ENCODE measurements at places on chromosomes 2 and 18.

DNA sequence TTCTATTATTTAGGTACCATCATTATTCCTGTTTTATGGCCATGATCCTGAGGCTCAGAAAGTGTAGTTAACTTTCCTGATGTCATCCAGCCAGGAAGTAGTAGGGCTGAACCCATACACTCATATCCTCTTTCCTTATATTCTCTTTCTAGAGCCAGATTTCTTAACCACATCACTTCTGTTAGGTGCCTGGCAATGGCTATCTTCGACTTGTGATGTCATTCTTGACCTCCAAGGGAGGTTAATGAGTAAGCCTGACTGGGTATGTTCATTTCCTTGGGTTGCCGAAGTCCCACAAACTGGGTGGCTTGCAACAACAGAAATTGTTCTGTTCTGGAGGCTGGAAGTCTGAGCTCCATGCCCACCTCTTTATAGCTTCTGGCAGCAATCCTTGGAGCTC is 43.4 kb downstream of the ITGB6 start:
- no peak for DNase-seq

DNA sequence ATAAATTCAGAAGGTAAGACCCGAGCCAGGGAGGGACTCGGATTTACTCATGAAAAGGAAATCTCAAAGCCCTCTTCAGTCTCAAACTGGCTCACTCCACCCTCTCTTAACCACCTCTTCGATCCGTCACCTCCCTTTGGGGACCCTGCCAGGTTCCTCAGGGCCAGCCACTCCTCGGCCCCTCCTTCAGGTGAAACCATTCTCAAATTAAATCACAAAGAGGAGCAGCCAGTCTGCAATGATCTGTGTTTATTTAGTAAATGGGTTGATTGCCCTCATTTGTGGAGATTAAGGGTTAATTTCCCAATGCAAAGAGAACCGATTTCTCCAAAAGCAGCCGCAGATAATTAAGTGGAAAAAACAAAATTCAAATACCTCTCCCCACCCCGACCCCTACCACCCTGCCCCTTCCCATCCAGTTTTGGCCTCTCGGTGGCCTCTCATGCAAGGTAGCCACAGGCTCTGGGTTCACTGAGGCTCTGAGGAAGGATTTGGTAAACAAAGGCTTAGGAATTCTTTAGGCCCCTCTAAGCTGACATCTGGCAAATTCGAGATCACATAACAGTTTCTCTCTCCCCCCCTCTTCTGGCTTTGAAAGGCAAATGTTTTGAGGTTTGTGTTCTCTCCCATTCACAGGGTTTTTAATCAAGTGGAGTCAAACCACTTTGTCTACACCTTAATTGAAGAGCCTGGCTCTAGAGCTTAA is 10.3 kb upstream of the FZD7 start:
- DNase-seq: no peak

GRCh38 chr18:37309059-37309458 is 256.5 kb downstream of the CELF4 start:
- DNase-seq: no peak

GRCh38 chr2:136020831-136021230 is 35.4 kb upstream of the DARS1 start:
- DNase-seq: no peak

GRCh38 chr2:9707611-9708160 is 76.9 kb upstream of the YWHAQ start:
- no peak for DNase-seq

GRCh38 chr2:100965596-100965995 is 36.5 kb upstream of the RPL31 start:
- DNase-seq: no peak

DNA sequence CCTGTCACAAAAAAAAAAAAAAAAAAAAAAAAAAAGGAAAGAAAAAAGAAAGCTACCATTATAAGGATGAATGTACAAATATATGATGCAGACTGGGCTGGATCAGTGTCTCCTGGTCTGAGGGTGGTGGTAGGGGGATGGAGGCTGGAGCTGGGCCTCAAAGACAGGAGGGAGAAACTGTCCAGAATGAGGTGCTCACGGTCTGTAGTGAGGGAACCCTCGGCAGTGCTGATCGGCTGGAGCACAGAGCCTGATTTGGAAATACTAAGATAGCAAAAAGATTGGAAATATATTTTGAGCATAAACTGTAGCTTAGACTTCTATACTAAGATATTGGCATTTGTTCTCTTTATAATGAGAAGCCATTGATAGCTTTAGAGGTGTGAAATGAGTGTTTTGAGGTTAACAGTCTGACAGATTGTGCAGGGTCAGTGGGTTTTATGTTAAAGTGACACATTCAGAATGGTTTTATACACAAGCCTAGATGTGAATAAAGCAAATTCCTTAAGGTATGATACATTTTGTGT is 7.9 kb upstream of the SLC3A1 start:
- DNase-seq: no peak

GRCh38 chr2:237276716-237277490 is 137.1 kb downstream of the COL6A3 start:
- no peak for DNase-seq

DNA sequence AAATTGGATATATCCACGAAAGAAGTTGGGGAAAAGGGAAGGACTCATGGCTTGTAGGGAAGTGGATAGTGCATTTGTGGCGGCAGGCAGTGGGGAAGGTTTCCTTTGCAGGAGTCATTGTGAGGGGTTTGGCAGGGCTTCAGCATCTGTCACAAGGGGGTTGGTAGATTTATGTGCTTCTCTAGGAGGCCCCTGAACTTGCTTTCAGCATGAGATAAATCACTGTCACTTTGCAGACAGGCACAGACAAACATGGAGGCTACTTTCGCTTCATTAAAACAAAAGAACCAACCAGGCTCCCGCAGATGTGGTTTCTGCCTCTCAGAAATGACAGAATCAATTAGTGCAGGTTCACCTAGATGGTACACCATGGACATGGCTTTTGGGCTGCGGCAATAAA is 340.7 kb downstream of the TGIF1 start:
- no peak for DNase-seq

GRCh38 chr2:104595576-104595975 is 258.3 kb upstream of the POU3F3 start:
- no peak for DNase-seq

DNA sequence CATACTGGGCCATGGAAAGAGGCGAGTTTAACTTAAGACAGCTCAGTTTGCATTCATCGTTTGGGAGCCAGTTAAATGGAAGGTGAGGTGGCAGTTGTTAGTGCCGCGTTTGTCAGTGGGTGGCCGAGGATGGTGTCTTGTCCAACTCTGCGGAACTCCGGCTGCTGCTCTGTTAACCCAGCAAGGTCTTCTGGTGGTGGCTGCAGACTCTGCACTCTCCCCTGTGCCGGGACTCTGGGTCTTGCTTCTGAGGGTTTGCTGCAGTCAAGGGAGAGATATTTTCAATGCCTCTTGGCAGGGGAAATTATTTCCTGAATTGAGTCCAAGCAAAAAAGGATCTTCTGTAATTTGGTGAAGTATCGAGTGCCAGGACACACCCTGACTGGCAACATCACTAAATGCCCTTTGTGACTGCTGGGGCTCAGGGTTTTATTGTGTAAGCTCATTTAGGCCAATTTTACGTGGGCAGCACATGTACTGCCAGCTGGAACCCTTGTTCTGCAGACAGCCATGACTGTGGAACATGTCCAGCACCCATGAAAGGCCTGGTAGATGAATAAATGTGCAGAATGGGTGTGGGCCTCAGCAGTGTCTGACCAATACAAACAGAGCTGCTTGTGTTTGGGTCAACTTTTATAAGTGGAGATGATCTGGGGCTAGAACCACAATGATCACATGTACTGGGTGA is 58.1 kb downstream of the IL1R2 start:
- no peak for DNase-seq

DNA sequence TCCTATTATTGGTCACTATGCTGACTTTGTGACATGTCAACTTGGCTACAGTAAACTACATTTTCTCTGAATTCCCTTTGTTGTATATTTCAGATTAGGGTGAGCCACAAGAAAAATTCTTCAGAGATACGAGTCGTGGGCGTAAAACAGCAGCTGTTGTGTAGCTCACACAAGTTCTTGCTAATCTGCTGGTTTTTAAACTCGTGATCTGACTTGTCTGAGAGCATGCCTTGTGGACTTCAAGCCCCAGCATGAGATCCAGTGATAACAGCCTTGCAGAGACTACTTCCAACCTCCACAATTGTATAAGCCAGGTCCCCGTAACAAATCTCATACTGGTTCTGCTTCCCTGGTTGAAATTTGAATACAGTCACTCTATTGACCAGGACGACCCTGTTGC is 259.8 kb upstream of the LYPD1 start:
- no peak for DNase-seq

DNA sequence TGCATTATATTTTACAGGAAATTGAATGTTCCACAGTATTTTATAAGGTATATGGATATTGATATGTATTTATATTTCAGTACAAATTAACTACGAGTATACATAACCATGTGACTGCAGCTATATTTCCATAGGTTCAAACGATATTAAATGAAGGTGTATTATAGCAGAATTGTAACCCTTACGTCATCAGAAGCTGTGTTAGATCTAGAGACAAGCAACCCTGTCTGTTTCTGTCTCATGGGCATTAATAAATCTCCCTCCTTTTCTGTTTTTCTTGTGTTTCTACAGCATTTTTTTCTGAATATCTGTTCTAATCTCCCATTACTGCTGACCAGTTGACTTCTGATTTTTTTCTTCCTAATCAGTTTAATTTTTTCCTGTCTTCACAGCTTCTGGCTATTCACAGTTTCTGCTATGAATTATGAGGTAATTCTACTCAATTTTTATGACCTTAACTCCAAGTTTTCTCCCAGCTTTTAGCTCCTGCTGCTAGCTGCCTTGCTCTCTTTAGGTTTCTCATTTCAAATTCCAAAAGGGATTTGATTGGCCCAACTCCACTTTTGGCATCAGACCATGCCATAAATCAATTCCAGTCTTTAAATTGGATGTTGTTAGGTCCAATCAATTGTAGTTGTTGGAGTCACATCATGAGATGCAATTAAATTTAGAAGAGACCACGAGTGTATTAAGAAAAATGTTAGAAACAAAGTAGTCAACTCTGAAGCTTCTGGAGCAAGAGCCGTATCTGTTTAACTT is 277.5 kb upstream of the ZSWIM2 start:
- no peak for DNase-seq

GRCh38 chr18:47403317-47403716 is 151.9 kb upstream of the SKOR2 start:
- no peak for DNase-seq

GRCh38 chr2:113127646-113128570 is 510 bp downstream of the IL1RN start:
- no peak for DNase-seq

DNA sequence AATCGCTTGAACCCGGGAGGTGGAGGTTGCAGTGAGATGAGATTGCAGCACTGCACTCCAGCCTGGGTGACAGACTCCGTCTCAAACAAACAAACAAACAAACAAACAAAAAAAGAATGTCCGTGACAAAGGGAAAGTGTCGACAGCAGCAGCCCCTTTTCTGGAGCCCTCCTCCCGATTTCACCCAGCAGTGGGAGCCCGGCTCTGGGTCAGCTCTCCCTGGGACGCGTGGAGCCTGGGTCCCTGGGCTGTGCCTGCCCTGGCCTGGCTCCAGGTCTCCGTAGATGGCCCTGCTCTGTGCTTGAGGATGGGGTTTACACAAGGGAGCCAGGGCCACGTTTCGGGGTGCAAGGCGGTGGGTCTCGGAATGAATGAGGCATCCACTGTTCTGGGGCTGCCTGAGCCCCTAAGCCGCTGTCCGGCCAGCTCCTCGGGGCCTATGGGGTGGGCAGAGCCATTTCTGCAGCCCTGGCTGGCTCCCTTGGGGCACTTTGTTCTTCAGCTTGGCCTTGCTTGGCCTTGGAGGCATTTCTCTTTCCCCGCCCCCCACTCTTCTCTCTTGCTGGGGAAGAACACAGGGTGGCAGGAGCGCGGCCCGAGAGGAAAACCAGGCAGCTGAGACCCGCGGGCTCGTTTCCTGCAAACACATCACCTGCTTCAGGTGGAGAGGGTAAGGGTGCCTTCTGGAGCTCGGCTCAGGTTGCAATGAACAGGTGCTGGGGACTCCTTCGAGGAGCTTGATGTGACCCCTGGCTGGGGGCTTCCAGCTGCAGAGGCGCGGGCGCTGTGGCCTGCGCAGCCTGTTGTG is 29.1 kb downstream of the RTP5 start:
- no peak for DNase-seq

- DNase-seq: no peak
Measured at GRCh38 chr2:159711562-159712142, 654 bp upstream of the MARCHF7 start.

- DNase-seq: no peak
Measured at GRCh38 chr2:210562091-210562490, 5.7 kb downstream of the CPS1 start.

DNA sequence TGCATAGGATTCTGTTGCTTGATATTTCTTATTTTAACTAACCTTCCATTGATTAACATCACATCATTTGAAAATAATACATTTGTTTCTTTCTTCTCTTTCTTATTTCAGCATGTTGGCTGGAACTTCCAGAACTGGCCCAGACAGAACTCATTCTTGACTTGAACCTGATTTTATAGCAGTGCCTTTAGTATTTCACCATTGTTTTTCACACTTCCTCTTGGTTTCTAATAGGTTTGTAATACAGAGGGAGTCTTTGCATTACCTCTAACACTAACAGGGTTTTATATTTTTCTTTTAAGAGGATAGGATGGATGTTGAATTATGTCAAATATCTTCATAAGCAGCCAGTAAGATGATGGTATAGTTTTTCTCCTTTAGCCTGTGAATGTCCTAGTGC is 39.2 kb downstream of the SEMA4F start:
- DNase-seq: no peak

DNA sequence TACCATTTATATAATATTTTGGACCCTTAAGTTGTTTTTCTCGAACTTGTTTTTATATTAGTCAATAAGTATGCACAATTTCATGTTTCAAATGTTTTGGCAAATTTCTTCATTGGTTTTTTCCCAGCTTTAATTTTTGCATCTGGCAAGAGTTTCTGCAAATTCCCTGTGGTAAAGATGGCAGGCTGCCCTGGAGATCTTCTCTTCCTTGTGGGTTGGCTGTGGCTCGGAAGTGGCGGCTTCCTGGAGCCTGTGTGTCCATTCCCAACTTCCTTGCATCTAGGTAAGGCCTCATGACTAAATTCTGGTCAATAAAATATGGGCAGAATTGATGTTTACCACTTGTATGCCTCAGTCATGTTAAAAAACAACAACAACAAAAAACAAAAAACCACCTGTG is 818.6 kb downstream of the EPHA4 start:
- DNase-seq: no peak

- no peak for DNase-seq
Measured at GRCh38 chr2:68420254-68420910, 46.7 kb downstream of the FBXO48 start.

DNA sequence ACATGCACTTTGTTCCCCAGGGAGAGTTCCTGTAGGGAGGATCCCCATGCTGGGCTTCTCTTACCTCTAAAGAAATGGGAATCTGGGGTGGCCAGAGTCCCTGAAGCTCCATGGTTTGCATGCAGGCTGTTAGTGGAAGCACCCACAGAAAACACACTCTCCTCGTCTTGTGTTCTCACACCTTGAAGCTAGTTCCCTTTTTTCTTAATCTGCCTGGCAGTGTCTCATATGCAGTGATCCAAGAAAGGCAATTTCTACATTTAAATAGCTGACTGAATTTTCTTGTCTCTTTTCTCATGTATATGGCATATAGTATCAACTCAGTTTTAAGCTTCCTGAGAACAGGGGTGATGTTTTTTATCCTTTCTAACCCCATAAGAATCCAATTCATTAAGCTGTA is 65.0 kb downstream of the LINC00305 start:
- no peak for DNase-seq

GRCh38 chr18:2984091-2984490 is 28.9 kb downstream of the LPIN2 start:
- DNase-seq: no peak

GRCh38 chr2:80499095-80499494 is 194.5 kb upstream of the LRRTM1 start:
- no peak for DNase-seq

GRCh38 chr2:36700311-36700710 is 3.8 kb downstream of the VIT start:
- DNase-seq: no peak
